Neural crest cell (in vitro differentiated cells): ENCODE measurements at places on chromosomes 5 and 9. TPM values are rescaled to one million over a fixed set of nuclear protein-coding genes. Genes with fewer than 3 reads are reported as not detected.

The TMEM203 gene
- 45.0 and 49.7 TPM in 2 replicates for total RNA-seq

The GDNF gene
- total RNA-seq: 0.30 and 0.65 TPM in 2 replicates

DNA sequence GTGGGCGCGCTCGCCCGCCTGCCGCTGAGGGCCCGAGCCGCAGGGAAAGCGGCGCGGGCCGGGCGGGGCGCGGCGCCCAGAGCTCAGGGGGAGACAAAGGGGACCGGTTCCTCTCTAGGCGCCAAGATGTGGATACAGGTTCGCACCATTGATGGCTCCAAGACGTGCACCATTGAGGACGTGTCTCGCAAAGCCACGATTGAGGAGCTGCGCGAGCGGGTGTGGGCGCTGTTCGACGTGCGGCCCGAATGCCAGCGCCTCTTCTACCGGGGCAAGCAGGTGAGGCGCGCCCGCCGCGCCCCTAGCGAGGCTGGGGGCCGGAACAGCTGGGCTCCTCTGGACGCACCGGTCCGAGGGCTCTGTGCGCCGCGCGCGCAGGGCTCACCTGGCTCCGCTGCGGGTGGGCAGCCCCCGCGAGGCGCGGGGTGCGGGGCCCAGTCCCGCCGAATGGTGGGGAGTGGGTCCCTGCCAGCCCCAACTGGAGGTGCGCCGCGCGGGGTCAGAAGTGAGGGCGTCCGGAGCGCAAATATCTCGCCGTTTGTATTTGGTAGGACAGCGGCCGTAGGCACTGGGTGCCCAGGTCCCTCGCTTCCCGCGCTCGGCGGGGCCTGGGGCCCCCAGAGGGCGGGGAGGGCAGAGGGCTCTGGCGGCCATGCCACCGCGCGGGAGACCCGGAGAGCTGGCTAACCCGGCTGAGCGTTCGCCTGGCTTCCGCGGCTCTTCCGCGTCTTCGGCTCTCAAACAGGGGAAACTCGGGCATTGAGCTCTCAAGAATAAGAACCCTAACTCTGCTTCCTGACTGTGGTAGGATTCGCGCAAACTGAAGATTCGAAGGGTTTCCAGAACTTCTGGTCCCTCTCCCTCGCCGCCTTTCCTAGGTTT lies 607 bp downstream of the UHRF2 start:
- peaks cover 5% of the 10 kb centered on the region for H3K36me3 ChIP-seq
- peak; percentile 2 for DNase-seq
- H3K27me3 ChIP-seq: peaks cover 16% of the 10 kb centered on the region
- peak overlapping the region; percentile 90 for H3K27ac ChIP-seq
- H3K4me3 ChIP-seq: peak overlapping the region; percentile 85

GRCh38 chr5:164098531-164098930 lies 593.1 kb downstream of the MAT2B start:
- H3K4me1 ChIP-seq: no peaks in the 10 kb centered on the region
- no peak overlapping the region for H3K27ac ChIP-seq
- H3K27me3 ChIP-seq: no peaks in the 10 kb centered on the region
- H3K36me3 ChIP-seq: no peaks in the 10 kb centered on the region

GRCh38 chr5:148633067-148633377 lies 21.3 kb downstream of the HTR4 start:
- no peak overlapping the region for H3K4me3 ChIP-seq
- H3K36me3 ChIP-seq: no peaks in the 10 kb centered on the region
- no peak for DNase-seq
- H3K27ac ChIP-seq: no peak overlapping the region
- no peaks in the 10 kb centered on the region for H3K27me3 ChIP-seq

DNA sequence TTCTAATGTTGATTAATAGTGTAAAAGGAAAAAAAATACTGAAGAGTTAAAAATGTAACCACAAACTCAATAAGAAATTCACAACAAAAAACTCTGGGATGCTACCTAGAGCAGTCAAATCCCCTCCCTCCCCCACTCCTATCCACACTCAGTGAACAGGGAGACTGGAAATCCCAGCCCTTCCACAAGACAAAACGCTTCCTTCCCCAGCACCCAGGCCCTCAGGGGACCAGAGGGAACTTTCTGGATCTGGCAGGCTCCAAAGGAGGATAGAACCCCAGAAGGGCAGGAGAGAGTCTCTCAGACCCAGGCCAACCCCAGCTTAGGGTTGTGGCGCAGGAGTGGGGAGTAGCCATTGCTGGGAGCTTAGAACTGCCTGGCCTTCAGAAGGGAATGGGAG lies 55.0 kb downstream of the DCP2 start:
- peaks cover 4% of the 10 kb centered on the region for H3K4me1 ChIP-seq
- no peak overlapping the region for H3K4me3 ChIP-seq

DNA sequence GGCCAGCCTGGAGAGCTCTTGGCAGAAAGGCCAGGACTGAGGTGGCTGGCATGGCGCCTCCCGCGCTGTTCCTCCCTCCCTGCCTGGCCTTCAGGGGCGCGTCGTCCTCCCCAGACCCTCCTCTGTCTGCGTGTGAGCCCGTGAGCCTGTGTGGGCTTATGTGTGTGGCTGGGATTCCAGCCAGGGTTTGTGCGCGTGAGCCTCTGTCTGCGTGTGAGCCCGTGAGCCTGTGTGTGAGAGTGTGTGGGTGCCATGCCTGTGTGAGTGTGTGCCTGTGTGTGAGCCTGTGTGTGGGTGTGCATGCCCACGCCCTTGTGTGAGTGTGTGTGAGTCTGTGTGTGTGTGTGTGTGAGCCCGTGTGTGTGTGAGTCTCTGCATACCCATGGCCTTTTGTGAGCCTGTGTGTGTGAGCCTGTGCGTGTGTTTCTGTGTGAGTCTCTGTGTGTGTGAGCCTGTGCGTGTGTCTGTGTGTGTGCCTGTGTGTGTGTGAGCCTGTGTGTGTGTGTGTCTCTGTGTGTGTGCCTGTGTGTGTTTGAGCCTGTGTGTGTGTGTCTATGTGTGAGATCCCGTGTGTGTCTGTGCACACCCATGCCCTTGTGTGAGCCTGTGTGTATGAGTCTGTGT lies 13.0 kb downstream of the RXRA start:
- H3K4me1 ChIP-seq: peaks cover 26% of the 10 kb centered on the region
- no peak for DNase-seq
- no peaks in the 10 kb centered on the region for H3K27me3 ChIP-seq
